ENCODE measurements at places on chromosomes 16 and 17.

DNA sequence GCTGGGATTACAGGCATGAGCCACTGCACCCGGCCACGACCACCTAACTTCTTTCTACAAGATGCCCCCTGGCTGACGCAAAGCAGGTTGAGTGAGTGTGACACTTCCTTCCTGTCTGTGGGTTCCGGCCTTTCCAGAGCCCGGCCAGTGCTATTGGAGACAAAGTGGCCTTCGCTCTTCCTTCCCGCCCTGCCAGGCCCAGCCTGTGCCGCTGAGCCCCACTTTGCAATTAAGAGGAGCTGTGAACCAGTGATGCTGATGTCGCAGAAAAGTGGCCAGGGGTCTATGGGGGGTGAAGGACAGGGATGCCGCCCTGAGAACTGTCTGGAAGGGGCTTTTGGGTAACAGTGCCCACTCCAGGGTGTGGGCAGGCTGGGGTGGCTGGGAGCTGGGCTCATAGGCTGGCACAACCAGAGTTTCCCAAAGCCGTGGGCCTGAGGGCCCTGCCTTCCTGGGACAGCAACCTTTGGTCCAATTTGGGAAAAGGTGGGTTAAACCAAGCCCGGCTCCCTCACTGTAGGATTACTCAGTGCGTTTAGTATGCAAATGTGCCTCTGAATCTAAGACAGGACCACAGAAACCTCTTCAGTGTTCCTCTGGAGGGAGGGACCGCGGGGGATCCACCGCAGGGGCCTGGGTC, 174.9 kb downstream of the SEC14L1 start:
- no peak for DNase-seq

GRCh38 chr17:52756746-52757145, 598.2 kb upstream of the CA10 start:
- no peak for DNase-seq

- DNase-seq: no peak
Observed at GRCh38 chr17:3546997-3547396, 10.6 kb downstream of the TRPV3 start.

DNA sequence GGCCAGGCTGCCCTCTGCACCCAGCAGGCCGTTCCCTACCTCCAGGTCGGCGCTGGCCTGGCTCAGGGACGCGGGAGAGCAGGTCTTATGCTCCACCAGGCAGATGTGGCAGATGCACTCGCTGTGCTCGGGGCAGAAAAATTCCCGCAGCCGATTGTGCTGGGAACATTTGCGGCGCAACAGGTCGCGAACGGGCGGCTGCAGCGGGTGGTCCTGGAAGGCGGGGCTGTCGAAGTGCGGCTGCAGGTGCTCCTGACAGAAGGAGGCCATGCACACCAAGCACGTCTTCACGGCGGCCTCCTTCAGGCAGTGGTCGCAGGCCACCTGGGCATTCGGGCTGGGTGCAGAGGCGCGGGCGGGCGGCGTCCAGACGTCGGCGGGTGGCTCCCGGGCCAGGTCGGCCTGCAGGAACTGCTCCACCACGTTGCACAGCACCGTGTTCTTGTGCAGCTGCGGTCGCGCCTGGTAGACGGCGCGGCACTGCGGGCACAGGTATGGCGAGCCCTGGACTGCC, 439 bp downstream of the TRIM25 start:
- DNase-seq: no peak

- no peak for DNase-seq
Observed at GRCh38 chr16:53707671-53708070, 3.7 kb downstream of the FTO start.

GRCh38 chr17:50344731-50345365, 1.1 kb upstream of the XYLT2 start:
- no peak for DNase-seq

- DNase-seq: no peak
Observed at GRCh38 chr17:50323060-50323459, 22.9 kb upstream of the XYLT2 start.

DNA sequence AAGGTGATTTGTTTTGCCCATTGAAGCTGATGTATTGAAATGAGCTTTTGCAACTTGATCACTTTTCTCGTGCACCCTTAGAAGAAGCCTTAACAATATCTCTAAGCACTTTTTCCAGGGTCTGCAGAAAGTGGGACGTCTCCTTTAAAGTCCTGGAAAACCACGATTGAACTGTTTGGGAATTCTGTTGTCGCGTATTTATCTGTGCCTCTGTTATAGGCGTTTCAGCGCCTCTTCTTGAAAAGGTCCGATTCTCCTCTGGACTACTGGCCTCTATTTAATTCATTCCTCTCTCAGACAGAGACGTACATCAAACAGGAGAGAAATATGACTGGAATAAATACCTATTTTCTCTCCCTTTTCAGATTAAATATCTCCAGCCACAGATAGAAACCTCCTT, 262.4 kb upstream of the PSMD7 start:
- DNase-seq: no peak

DNA sequence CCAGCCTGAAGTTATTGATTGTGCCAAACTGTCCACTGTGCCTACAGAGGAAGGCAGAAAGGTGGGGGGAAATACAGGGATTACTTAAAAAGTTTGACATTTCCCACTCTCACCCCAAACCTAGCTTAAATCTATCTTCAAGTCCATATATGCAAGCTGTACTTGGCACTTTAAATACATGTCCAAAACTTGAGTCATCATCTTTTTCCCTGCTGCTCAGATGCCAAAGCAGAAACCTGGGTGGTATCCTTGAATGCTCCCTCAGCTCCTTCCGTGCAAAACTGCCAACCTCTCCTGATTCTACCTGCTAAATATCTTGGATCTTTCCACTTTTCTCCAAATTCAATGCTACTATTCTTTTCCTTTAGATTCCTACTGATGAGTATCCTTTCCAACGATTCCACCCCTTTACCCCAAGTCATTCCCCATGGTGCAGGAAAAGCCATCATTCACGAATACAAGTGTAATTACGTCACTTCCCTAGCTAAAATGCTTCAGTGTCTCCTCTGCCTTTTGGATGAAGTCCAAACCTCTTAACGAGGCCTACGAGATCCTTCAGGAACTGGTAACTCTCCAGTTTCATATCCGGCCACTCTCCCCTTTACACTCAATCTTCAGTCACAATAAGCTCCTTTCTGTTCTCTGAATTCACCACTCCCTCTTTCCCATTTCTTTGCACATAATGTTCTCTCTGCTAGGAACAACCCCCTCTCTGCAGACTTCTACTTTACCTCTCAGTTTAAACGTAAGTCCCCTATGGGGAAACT, 9.3 kb downstream of the BECN1 start:
- DNase-seq: peak; percentile 73

DNA sequence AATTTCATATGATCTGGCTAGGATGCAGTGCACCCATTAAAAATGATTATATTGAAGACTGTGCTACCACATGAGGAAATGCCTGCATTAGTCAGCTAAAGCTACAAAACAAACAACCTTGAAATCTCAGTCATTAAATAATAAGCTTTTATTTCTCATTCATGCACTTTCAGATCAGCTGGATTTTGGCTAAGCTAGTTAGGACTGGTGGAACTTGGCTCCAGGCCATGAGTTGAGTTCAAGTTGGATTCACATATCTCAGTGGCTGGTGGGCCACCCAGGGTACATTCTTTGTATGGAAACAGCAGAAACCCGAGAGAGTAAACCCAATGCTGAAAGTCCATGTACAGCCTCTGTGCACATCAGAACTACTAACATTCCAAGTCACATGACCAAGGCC, 6.4 kb upstream of the SLFN12L start:
- DNase-seq: no peak

- DNase-seq: no peak
Observed at GRCh38 chr17:967122-967521, 12.5 kb downstream of the NXN start.

GRCh38 chr16:46817961-46818360, 13.0 kb downstream of the C16orf87 start:
- no peak for DNase-seq

GRCh38 chr17:74008196-74008595, 195.3 kb upstream of the RPL38 start:
- no peak for DNase-seq

- no peak for DNase-seq
Observed at GRCh38 chr16:81526935-81527334, 82.3 kb downstream of the CMIP start.

DNA sequence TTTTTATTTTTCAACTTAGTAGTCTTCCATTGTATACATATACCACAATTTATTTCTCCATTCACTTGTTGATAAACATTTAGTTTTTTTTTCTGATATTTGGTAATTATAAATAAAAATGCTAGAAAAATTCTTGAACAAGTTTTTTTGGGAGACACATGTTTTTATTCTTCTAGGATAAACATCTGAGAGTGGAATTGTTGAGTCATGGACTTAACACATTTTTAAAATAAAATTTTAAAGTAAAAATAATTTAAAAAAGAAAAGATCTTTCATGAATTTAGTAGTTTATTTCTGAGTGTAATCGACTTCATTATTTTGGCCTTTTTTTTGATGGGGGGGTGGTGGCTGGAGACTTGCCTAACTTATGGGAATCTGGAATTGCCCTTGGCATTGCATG, 391.1 kb downstream of the KCNJ2 start:
- no peak for DNase-seq

GRCh38 chr17:74192950-74193781, 10.3 kb upstream of the RPL38 start:
- DNase-seq: no peak

DNA sequence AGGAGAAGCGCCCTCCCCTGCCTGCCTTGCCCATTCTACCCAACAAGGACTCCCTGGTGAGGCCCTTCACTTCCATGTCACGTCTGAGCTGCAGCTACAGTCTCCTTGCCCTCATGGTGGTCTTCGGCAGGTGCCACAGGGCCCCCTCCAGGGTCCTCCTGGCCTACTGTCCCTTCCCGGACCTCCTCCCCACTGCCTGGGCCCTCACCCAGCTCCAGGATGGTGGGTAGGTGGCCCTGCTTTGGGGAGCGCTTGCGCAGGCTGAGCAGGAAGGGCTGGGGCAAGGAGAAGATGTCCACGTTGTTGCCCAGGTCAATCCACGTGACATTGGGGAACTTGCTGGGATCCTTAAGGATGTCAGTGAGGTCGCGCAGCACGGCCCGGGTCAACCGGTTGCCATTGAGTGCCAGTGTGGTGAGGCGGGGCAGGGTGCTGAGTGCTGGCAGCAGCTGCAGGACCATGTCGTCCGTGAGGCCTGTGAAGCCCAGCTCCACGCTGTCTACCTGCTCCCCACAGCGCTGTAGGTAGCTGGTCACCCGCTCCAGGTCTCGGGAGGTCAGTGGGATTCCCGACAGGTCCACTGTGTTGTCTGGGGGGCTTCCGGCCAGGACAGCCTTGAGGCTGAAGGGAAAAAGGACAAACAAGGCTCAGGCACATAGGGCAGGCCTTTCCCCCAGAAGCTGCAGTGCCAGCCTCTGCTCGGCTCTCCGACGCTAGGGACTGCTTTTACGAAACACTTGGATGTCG, 28.3 kb downstream of the TRPV2 start:
- DNase-seq: no peak

- DNase-seq: no peak
Observed at GRCh38 chr16:30470170-30470512, 2.4 kb upstream of the ITGAL start.

GRCh38 chr17:32596628-32597027, 109.8 kb downstream of the CDK5R1 start:
- DNase-seq: no peak

GRCh38 chr16:49000594-49000993, 281.0 kb downstream of the CBLN1 start:
- DNase-seq: no peak

GRCh38 chr17:59073972-59074371, 32.7 kb downstream of the TRIM37 start:
- DNase-seq: no peak

GRCh38 chr16:56294579-56294978, 103.3 kb downstream of the GNAO1 start:
- DNase-seq: peak; percentile 74

DNA sequence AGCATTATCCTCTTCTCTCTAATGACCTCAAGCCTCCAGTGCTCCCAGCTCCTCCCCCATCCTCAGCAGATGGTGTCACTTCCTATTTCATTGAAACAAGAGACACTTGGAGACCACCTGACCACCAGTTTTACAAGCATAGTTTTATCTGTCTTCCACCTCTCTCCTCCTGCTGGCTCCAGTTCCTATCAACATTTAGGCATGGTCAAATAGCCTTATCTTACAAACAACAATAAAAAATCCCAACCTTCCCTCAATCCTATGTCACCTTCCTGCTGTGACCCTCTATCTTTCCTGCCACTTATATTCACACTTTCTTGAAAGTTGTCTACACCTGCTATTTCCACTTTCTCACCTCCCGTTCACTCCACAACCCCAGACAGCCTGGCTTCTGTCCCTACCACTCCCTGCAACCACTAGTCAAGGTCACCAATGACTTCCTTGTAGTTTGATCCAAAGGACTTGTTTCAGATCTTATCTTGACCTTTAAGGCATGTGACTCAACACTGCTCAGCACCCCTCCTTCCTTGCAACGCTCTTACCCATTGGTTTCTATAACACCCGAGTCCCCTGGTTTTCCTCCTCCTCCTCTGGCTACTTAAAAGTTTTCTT, 4.3 kb upstream of the NTN1 start:
- DNase-seq: no peak

DNA sequence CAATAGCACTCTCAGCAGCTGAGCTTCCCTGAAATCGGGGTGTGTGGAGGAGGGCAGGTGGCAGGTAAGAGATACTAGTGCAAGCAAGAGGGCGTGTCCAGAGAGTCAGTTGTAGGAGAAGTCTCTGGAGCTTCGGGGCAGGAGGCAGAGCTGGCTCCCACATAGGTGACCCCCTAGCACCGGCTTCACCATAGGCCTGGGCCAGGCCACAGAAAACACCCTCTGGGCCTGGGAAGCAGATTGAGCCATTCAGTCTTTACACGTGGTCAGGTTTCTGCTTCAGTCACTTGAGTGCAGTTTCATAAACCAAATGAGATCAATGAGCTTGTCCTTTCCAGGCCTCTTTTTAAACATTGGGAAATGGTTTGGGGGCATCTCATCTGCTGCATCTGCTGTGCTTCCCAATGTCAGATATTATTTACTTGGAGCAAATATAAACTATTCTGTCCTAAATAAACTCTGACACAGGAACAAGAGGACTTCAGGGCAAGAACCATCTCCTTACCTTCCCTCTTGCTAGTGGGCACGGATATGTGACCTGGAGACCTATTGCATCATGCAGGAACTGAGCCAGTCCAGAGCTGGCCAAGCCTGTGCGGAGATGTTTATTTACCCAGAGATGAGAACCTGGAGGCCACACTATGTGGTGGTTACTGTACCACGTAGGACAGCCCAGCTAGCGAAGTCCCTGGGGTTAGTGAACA, 16.1 kb downstream of the CCR7 start:
- peak; percentile 64 for DNase-seq

DNA sequence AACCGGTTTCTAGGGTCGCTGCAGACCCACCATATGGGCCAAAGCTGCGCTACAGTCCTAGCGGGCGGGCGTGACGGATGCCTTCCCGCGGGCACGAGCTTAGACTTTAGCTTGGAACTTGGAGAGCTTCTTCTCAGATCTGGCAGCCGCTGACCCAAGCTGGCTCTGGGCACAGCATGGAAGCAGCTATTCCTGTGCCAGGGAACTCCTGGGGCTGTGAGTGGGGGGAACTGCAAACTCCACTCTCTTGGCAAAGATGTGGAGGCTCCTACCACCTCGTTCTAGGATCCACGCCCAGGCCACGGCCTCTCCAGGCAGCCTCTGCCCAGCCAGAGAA, 8.8 kb downstream of the FAAP100 start:
- DNase-seq: no peak

Data from astrocyte of the cerebellum (primary cell).